ENCODE measurements at places on chromosomes 3 and 15. TPM values are rescaled to one million over a fixed set of nuclear protein-coding genes. Genes with fewer than 3 reads are reported as not detected.

PTPRG gene
- 86.7 TPM for total RNA-seq

MON1A gene
- total RNA-seq, result 10.2 TPM

GRCh38 chr15:51374131-51374530 is 32.7 kb downstream of the GLDN start:
- no peaks in the 10 kb centered on the region for H3K27me3 ChIP-seq
- H3K4me1 ChIP-seq, result peaks cover under 1% of the 10 kb centered on the region
- H3K27ac ChIP-seq, result no peak overlapping the region
- H3K4me3 ChIP-seq, result no peak overlapping the region
- no peak for DNase-seq
- H3K36me3 ChIP-seq, result no peaks in the 10 kb centered on the region

- H3K27ac ChIP-seq, result no peak overlapping the region
- no peaks in the 10 kb centered on the region for H3K27me3 ChIP-seq
- no peak overlapping the region for H3K4me3 ChIP-seq
- no peaks in the 10 kb centered on the region for H3K36me3 ChIP-seq
These were observed 106.6 kb upstream of the ALDH1A3 start for GRCh38 chr15:100772892-100773520.

SI gene
- not detected for total RNA-seq

DPPA4 gene
- not detected for total RNA-seq

DNA sequence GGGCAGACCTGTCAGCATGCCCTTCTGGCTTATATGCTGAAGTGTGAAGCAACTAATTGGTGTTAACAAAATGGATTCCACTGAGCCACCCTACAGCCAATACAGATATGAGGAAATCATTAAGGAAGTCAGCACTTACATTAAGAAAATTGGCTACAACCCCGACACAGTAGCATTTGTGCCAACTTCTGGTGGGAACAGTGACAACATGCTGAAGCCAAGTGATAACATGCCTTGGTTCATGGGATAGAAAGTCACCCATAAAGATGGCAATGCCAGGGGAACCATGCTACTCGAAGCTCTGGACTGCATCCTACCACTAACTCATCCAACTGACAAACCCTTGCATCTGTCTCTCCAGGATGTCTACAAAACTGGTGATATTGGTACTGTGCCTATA is 9.4 kb downstream of the PIK3CB start:
- DNase-seq, result no peak
- H3K4me1 ChIP-seq, result peaks cover 6% of the 10 kb centered on the region
- no peak overlapping the region for H3K4me3 ChIP-seq
- no peaks in the 10 kb centered on the region for H3K27me3 ChIP-seq

- H3K4me3 ChIP-seq, result no peak overlapping the region
- DNase-seq, result no peak
- no peaks in the 10 kb centered on the region for H3K36me3 ChIP-seq
- no peaks in the 10 kb centered on the region for H3K4me1 ChIP-seq
These were observed 235.5 kb downstream of the CTNNB1 start for GRCh38 chr3:41434781-41435180.
